AG08395 (cell line): ENCODE measurements at places on chromosomes 16 and 17.

- no peak for DNase-seq
Measured at GRCh38 chr16:51813609-51814008, 662.5 kb upstream of the SALL1 start.

GRCh38 chr16:84268291-84269040 is 26.2 kb upstream of the WFDC1 start:
- DNase-seq = no peak

DNA sequence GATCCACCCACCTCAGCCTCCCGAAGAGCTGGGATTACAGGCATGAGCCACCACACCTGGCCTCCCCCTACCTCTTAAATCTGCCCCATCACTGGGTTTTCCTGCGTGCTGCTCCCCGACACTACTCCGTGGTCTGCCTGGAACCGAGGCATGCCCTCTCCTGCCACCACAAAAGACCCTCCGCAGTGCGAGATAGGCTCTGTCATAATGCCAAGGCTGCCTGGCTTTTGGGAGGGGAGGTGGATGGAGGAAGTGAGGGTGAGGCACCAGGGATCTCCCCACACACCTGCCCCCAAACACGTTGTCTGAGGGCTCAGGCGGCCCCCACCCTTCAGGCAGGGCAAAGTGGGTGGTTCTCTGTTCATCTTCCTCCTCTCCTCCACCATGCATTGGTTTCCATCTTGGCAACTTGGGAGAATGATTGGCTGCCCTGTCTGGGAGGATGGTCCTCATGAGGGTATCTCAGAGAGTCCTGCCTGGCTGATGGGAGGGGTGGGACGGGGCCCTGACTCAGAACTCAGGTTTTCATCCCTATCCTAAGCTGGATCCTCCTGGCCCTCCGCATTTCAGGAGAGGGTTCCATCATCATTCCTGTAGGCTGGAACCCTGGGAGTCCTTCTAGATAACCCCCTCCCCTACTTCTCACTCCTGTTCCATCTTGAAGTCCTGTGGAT is 23.2 kb downstream of the IGFBP4 start:
- DNase-seq = no peak

GRCh38 chr17:37802712-37803416 is 58.0 kb upstream of the HNF1B start:
- DNase-seq = peak; percentile 89

- DNase-seq = peak; percentile 88
Measured at GRCh38 chr16:30658731-30659506, 688 bp downstream of the FBRS start.

- DNase-seq = no peak
Measured at GRCh38 chr17:39054111-39054645, 87.0 kb upstream of the FBXO47 start.

- no peak for DNase-seq
Measured at GRCh38 chr16:22099256-22099975, 7.1 kb downstream of the VWA3A start.

DNA sequence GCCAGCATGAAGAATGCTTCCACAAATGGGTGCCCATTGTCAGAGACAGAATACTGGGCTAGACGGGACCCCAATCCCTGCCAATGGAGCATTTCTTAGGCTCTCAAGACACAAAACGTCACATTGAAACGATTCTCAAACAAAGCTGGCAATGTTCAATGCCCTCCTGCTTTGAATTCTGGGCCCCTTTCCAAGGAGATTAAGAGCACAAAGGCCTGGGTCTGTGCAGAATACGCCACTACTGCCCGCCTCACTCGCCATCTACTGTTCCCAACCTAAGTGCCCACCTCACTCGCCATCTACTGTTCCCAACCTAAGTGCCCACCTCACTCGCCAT is 9.7 kb downstream of the CFAP20 start:
- no peak for DNase-seq

DNA sequence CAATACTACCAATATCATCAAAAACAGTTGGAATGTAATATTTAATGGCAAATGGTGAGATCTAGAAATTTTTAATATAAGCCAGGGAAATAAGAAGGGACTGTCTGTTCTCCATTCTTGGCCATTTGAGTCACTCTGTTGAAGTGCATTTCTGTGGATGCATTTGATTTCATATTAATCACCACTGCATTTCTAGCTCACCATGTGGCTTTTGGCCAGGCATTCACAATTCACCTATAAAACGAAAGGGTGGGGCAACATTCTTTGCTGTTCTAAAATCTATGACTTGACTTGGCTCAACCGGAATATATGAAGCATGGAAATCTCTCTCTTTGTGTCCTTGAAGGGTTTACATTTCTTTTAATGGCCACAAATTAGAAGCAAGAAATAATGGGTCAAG is 483.0 kb downstream of the SLC39A11 start:
- no peak for DNase-seq

- DNase-seq = peak; percentile 85
Measured at GRCh38 chr17:17435323-17435722, 41.5 kb upstream of the MED9 start.

- peak; percentile 49 for DNase-seq
Measured at GRCh38 chr17:36850790-36851189, 86.5 kb upstream of the LHX1 start.

- no peak for DNase-seq
Measured at GRCh38 chr17:80012765-80013741, 22.6 kb downstream of the TBC1D16 start.

DNA sequence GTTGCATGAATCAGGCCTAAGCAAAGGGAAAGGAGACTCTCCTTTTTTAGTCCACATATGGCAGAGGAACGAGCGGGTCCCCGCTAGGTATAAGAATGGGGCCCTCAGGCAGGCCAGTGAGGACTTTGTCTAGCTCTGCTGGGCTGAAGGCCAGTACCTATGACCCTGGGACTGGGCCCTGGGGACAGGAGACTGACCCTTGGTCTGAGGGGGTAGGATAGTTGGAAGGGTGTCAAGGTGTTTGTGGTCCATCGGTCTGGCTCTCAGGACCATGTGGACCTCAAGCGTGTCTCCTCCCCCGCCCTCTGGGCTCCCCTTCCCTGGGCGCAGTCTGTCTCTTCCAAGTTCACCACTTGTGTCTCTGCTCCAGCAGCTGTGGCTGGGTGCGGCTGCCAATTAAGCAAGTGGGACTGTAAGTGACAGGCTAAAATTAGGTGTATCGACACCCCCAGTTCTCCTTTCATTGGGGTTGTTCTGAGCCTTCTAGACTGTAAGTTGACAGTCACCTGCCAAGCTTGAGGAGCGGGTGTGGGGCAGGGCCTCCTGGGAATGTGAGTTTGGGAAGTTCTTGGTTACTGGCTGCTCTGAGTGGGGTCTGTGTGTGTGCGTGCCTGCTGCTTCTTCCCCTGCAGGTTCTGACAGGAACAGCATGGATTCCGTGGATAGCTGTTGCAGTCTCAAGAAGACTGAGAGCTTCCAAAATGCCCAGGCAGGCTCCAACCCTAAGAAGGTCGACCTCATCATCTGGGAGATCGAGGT is 24.5 kb downstream of the AKAP1 start:
- no peak for DNase-seq

GRCh38 chr16:70685938-70686375 is at the start of gene MTSS2:
Gene MTSS2 (minus strand): TSS chr16:70686053. CDS start chr16:70685791, 262 bp downstream.
- peak; percentile 93 for DNase-seq

DNA sequence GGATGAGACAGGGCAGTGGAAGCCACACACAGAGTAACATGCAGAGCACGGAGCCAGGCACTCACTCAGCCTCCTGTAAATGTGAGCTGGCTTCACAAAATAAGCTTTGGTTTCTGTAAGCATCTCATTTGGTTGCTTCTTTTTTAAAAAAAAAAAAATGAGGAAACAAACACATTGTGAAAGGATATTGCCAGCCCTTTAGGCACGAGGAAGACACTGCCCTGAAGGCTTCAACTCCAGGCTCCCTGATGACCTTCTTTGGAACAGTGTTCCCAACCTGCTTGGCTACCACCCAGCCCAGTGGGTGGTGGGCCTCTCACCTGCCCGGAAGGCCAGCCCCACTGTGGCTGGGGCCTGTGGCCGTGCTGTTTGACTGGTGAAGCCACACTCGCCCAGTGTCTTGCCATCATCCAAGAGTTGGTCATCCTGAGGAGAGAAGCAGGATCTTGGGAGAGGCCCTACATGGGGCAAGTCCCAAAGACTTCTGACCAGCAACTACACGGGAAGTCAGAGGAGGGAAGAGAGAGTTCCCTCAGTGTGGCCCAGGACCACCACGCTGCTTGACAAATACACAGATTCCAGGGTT is 1.9 kb downstream of the ELOB start:
- DNase-seq = no peak

- DNase-seq = no peak
Measured at GRCh38 chr17:40564883-40565768, at the start of gene CCR7. Gene CCR7 (minus strand): TSS chr17:40565472. CDS start chr17:40565409, 63 bp downstream.

GRCh38 chr17:76265624-76266243 is 586 bp downstream of the UBALD2 start:
- peak; percentile 50 for DNase-seq

GRCh38 chr16:4566144-4566543 is 10.0 kb downstream of the C16orf96 start:
- DNase-seq = no peak

DNA sequence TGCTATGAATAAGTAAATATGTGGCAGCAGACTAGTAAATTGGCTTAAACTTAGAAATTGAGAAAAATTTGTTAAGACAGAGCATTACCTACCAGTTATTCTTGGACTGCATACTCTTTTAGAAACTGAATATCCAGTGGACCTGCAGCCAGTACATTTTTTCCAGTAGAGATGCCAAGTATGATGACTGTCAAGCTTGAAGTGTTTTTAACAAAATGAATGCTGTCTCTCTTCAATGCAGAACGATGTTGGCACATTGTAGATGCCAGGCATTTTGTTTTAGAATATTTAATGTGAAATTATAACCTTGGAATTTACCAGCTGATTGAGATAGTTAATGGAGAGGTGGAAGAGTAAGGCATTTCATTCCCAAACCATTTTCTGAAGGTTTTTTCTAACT is 52.5 kb downstream of the NFAT5 start:
- DNase-seq = peak; percentile 13

DNA sequence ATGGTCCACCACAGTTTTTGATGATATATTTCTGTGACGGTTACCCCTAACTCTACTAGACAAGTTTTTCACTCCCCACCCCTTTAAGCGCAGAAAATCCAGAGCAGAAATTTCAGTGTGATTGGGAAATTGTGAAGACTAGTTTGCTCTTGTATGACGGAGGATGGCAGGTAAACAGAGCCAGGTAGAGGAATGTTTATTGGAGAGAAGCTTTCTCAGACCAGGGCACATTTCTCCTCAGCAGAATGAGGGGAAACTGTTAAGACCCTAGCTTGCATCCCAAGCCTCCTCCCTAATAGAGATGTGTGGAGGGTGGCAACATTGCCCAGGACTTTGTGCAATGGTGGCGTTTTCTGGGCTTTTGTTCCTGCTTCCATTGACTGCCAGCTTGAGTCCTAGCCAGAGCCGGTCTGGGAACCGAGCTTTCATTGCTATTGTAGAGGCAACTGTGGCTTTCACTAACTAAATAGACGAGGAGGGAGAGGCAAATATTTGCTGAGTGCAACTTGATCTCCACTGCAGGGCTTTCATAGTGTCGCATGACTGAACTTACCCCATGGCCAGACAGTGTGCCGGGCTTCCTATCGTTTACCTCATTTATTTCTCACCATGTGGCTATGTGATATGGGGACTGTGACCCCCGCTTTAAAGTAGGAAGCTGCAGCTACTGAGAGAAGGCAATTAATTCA is 159.6 kb upstream of the MPHOSPH6 start:
- DNase-seq = no peak

DNA sequence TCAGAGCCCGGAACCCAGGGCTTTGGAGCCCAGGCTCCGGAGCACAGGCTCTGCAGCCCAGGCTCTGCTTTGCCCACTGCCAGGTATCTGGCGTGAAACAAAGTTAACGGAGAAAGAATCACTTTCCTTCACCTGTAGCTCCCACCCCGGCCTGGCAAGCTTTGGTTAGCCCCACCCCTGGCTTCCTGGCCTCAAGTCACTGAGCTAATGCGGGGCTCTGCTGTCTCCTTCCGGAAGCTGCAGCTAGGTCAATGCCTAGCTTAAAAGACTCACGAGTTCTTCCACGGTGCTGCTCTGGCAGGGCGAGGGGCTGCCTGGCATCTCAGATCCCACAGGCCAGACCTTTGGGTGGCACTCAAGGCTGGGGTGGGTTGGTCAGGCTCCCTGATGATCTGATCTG is 21.1 kb upstream of the SPPL2C start:
- no peak for DNase-seq

- no peak for DNase-seq
Measured at GRCh38 chr16:72311426-72311825, 139.5 kb upstream of the PMFBP1 start.

DNA sequence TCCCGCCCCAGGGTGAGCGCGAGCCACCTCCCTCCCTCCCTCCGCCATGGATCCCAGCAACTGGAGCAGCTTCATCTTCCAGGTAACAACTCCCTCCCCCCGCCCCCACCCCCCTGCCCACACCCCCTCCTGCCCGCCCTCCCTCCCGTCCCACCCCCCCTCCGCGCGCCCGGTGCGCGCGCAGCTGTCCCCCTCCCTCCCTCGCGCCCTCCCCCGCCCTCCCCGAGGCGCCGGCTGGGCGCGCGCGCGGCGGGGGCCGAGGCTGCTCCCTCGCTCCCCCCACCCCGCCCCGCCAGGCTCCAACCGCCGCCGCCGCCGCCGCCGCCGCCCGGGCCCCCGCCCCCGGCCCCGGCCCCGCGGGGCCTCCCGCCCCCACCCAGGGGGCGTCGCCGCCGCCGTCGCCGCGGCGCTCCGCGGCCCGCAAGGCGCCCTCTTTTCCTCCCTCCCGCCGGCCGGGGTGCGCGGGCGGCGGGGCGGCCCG is at the start of gene MAZ:
MAZ (plus strand) TSS at position 431 of the 481 bp plus-strand sequence. CDS start 173 bp downstream, outside the sequence.
- DNase-seq = no peak

GRCh38 chr16:9599415-9600120 is 508.1 kb downstream of the HAPSTR1 start:
- DNase-seq = no peak

GRCh38 chr16:66070140-66070917 is 296.2 kb upstream of the CDH5 start:
- peak; percentile 31 for DNase-seq

DNA sequence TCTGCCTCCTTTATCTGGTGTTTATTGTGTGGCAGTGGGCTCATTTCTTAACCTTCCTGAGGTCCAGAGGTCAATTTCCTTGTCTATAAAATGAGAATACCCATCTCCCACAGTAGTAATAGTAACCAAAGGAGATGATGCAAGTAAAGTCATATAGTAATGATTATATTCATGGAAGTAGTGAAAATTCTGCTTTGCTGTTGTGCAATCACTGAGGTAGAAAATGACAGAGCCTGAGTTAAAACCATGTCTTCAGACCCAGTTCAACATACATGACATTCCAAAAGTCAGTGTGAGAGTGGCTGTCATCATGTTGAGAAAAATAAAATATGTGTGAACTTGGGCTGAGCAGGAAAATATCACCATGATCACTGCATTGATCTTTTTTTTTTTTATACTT is 864 bp upstream of the UMOD start:
- no peak for DNase-seq

- DNase-seq = no peak
Measured at GRCh38 chr16:80377096-80377956, 163.5 kb upstream of the DYNLRB2 start.

DNA sequence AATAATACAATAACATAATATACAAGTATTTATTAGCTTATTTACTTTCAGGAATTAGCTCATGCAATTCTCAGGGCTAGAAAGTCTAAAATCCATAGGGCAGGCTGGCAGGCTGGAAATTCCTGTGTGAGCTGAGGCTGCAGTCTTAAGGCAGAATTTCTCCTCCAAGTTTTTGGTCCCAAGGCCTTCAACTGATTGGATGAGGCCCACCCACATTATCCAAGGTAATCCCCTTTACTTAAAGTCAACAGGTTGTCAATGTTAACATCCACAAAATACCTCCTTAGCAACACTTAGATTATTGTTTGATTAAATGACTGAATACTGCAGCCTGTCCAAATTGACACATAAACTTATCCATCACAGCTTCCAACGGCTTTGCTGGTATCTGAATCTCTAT is 32.9 kb upstream of the SOX9 start:
- DNase-seq = no peak
